ENCODE measurements at places on chromosomes 11 and 22. TPM values are rescaled to one million over a fixed set of nuclear protein-coding genes. Genes with fewer than 3 reads are reported as not detected.

The GUCY1A2 gene
- total RNA-seq: 0.07 TPM

The OR5A1 gene
- not detected for total RNA-seq

The BLID gene
- total RNA-seq: not detected

The KCNK7 gene
- 1.4 TPM for total RNA-seq

The PKP3 gene
- 39.8 TPM for total RNA-seq

The P2RX3 gene
- total RNA-seq: 0.19 TPM

Data from A549 treated with RU486 at 1 μM for 4 hours (cell line).